ENCODE measurements at places on chromosomes 7 and 10. TPM values are rescaled to one million over a fixed set of nuclear protein-coding genes. Genes with fewer than 3 reads are reported as not detected.

GRCh38 chr10:97686301-97686961 lies 610 bp downstream of the AVPI1 start:
- H3K36me3 ChIP-seq: no peaks in the 10 kb centered on the region
- peak overlapping the region; percentile 82 for H3K4me3 ChIP-seq
- H3K27ac ChIP-seq: peak overlapping the region; percentile 73
- DNase-seq: no peak
- H3K4me1 ChIP-seq: peaks cover 60% of the 10 kb centered on the region
- no peaks in the 10 kb centered on the region for H3K27me3 ChIP-seq

DNA sequence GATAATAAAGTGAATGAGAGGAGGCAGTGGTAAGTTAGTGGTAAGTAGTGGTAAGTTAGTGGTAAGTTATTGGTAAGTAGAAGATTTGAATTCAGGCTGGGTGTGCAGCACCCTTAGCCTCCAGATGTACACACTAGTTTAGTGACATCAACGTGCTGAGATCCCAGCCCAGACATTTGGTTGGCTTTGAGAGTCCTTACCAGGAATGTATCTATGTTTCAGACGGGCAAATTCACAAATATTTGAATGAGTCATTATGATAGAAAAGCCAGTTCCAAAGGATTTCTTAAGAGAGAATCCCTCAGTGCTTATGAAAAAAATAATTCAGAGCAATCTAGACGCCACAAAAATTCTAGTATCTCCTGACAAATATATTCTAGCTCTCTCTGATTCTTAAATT lies 70.0 kb downstream of the ARL4A start:
- no peak overlapping the region for H3K4me3 ChIP-seq
- DNase-seq: no peak
- peak overlapping the region; percentile 42 for H3K27ac ChIP-seq
- no peaks in the 10 kb centered on the region for H3K27me3 ChIP-seq
- H3K4me1 ChIP-seq: peaks cover 40% of the 10 kb centered on the region
- H3K36me3 ChIP-seq: peaks cover 4% of the 10 kb centered on the region

- H3K36me3 ChIP-seq: peaks cover 6% of the 10 kb centered on the region
- peak; percentile 89 for DNase-seq
- H3K27ac ChIP-seq: peak overlapping the region; percentile 99
- H3K4me1 ChIP-seq: peaks cover 49% of the 10 kb centered on the region
Observed at GRCh38 chr10:43407148-43407575, 1.8 kb downstream of the HNRNPF start.

IL2RA gene
- total RNA-seq: not detected

LEP gene
- not detected for total RNA-seq

DNA sequence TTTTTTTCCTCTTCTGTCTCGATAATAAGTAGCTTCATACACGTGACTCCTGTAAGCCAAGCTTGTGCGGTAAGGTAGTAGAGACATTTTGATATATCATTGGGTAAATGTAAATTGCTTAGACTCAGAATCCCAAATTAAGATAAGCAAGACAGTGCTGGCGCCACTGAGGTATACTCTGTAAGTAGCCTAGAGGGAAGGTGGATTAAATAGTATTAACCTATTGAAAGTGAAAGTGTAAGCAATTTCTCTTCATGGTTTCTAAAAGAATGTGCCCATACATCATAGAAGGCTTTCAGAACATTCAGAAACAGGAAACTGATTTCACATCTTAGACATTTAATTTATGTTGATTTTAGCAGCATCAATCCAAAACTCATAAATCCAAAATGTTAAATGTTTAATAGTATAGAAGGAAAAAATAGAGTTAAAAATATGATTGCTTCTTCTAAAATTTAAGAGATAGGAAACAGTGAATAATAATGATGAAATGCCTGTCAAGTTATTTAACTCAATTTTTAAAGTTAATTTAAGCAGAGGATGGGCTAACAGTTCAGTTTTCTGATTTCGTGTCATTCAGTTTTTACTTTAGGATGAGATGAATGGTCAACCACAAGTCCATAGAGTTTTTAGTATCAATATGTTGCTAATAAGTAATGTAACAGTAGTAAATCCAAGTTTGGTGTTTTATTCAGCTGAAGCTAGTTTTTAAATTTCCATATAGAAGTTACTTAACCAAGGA lies 36.8 kb downstream of the LRRC72 start:
- H3K4me1 ChIP-seq: peaks cover 15% of the 10 kb centered on the region
- H3K27me3 ChIP-seq: no peaks in the 10 kb centered on the region
- DNase-seq: no peak
- no peak overlapping the region for H3K4me3 ChIP-seq
- no peaks in the 10 kb centered on the region for H3K36me3 ChIP-seq

All from osteocyte (in vitro differentiated cells).